NCI-H345 (cell line): ENCODE measurements at places on chromosomes 11 and 22.

DNA sequence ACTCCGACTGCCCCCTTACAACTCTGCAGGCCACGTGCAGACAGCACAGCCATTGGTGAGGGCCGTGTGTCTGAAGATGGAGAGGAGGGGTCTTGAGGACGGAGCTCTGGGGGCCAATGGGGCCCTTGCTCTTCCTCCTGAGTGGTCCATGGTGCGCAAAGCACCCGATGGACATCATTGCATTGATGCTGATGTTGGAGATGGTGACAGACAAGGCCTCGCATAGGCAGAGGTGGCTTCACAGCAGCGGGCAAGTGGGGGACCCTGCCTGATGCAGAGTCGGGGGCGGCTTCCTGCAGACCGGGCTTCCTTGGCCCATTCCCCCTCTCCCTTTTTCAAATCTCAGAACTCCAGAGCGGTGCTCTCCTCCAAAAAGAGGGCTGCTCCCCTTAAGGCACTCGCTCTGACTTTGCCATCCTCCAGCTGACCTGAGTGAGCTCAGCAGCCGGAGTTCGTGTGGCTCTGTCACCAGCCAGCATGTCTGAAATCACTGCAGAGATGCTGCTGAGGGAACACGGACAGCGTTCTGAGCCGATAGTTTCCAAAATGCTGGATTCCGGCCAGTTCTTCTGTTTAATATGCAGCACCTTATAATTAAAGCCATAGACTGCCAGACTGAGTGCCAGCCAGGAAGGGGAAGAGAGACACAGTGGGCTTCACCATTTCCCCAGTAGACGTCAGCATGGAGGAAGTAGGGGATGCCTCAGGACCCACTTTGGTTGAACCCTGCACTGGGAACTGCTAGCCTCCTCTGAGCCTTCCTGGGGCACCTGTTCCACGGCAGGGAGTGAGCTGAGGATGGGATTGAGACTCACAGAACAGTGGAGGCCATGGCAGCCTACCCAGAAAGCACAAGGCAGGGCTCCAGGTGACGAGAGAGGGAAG lies 278.2 kb downstream of the BRD1 start:
- no peak for DNase-seq

DNA sequence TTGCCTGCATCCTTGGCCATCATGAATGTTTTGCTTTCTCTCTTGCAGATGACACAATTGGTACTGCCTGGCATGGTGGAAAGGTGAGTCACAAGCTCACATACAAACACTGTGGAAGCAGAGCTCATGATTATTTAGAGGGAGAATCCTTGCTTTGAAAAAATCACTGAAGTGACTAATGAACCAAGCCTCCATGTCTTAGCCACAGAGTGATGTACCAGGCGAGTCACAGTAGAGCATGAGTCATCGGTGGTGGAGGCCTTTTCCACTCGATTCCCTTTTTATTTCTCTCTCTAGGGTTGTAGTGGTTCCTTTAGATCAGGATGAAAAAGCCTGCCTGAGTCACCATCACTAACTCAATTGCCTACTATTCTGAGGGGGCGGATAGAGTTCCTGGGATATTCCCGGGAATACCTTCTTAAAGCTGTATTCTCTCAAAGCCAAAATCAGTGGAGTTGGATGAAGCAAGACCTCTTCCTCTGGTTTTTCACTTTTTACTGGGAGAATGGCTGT lies 49.6 kb upstream of the ALKBH3 start:
- peak; percentile 5 for DNase-seq

DNA sequence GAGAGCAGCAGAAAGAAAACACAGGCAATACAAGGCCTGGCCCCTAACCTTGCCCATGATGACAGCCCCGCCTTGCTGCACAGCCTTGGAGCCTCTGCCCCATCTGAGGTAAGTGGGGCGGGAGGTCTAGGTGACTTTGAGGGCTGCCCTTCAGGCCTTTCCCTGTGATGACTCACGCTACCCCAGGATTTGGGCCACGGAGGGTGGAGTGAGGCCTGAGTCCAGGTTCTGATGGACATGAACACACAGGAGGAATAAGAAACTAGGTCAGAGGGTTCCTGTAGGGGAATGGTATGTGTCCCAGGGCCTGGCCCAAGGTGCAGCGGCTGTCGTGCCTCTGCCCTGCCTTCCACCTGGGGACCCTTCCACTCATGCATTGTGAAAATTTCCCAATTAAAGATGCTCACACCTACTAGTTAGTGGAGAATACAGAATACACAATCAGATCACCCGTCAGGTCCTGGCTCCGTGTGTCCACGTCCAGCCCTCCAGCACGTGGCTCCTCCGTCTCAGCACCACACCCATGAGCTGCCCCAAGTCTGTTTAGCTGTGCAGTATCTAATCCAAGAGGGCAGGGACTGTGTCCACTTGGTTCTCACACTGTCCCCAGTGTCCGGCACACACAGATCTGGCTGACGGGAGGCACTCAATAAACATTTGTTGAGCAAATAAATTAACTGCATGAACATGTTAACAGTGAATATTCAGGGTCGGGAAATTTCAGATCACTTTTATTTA lies 111.0 kb downstream of the CHST1 start:
- no peak for DNase-seq

DNA sequence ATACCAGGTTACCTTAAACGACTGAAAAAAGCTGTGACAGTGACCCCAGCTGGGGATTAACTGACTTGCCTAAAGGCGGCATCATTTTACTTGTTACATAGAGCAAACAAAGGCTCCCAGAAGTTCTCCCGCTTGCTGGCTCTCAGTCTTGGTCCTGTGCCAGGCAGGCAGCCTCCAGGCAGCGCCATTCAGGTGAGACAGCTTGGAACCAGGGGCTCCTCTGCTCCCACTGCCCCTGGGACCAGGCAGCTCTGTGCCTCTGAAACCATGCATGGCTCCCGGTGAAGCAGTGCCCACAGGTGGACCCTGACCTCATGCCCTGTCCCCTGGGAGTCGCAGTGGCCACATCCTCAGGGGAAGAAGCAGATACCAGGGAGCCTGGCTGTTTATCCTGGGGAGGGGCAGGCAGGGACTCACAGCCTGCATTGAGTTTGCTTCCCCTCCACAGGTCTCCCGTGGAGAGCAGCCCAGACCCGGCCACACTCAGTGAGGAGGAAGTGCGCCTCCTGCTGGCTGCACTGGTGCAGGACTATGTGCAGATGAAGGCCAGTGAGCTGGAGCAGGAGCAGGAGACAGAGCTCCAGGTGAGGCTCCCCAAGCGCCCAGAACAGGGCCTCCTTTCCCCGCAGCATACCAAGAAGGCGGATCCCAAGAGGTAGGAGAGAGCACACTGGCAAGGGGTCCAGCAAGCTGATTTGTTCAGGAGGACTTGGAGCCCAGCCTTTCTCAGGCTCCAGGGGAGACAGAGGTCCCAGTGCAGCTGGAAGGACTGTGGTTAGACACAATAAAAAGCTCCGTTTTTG lies 15.6 kb upstream of the CYP2R1 start:
- DNase-seq, result peak; percentile 94

- no peak for DNase-seq
Measured at GRCh38 chr11:40986320-40986719, 473.1 kb downstream of the LRRC4C start.

- DNase-seq, result no peak
Measured at GRCh38 chr11:10480026-10480425, 25.0 kb downstream of the AMPD3 start.

DNA sequence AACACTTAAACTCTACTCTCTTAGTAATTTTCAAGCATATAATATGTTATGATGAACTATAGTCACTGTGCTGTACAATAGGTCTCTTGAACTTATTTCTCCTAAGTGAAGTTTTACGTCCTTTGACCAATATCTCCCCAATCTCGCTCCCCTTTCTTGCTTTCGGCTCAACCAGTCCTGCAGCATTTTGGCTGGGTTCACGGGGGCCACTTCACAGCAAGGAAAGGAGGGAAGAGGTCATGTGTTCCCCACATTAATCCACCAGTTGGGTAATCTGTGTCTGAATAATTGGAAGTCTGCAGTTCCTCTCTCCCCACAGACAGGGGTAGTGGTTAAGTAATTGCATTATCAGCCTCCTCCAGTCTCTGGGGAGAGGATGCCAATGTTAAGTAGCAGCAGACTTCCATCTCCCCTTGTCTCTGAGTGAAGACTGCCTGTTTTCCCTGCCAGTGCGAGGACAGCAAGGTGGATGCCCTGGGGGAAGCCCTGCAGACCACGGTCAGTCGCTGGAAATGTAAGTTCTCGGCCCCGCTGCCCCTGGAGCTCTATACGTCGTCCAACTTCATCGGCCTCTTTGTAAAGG lies 59.2 kb upstream of the CRTAM start:
- DNase-seq, result no peak

DNA sequence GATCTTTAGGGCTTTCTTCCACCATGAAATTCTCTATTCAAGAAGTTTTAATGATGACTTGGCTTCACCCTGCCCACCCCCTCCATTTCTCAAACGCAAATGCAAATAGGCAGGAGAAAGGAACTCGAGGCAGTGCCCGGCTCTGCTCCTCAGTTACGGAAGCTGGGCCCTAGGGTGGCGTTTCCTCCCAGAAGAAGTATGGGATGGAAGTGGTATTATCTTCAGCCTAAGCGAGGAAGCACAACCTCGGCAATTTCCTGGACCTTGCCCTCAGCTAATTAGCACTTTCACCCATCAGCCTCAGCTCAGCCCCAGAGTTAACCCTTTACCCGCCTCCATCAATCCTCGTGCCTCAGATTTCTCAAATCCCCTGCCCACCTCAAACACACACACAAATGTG lies 58.2 kb upstream of the LRRC55 start:
- no peak for DNase-seq
